ENCODE measurements at places on chromosomes 2 and 18.

- no peak overlapping the region for H3K4me3 ChIP-seq
- H3K27me3 ChIP-seq: no peaks in the 10 kb centered on the region
- DNase-seq: no peak
- H3K36me3 ChIP-seq: no peaks in the 10 kb centered on the region
- no peak overlapping the region for H3K27ac ChIP-seq
- H3K4me1 ChIP-seq: no peaks in the 10 kb centered on the region
Measured at GRCh38 chr2:149841396-149841795, 253.8 kb upstream of the MMADHC start.

GRCh38 chr2:65064728-65065552 is 8.7 kb downstream of the CEP68 start:
- H3K36me3 ChIP-seq: peaks cover 2% of the 10 kb centered on the region
- peak; percentile 62 for DNase-seq
- H3K4me3 ChIP-seq: no peak overlapping the region
- peaks cover 35% of the 10 kb centered on the region for H3K4me1 ChIP-seq
- H3K27ac ChIP-seq: peak overlapping the region; percentile 76

GRCh38 chr2:47016172-47016913 is 100.7 kb upstream of the MCFD2 start:
- no peaks in the 10 kb centered on the region for H3K27me3 ChIP-seq
- no peak overlapping the region for H3K4me3 ChIP-seq
- H3K27ac ChIP-seq: no peak overlapping the region
- H3K36me3 ChIP-seq: peaks cover 31% of the 10 kb centered on the region
- DNase-seq: no peak
- H3K4me1 ChIP-seq: no peaks in the 10 kb centered on the region

DNA sequence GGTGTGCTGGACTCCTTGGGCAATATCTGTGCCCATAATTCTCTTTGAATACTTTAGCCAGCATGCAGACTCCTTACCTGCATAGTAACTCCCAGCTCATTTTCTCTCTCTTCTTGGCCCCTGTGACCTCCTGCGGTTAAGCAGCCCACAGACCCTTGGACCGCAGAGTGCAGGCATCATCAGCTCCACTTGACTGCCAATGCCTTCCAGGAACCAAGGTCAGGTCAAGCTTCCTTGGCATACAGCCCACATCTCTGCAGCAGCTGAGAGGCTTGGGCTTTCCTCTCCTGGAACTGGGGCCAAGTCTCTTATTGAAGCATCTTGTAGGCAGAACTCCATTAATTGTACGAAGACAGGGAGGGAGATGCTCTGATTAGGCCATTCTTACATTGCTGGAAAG is 130.1 kb upstream of the PIEZO2 start:
- no peak overlapping the region for H3K27ac ChIP-seq
- no peaks in the 10 kb centered on the region for H3K36me3 ChIP-seq
- no peak overlapping the region for H3K4me3 ChIP-seq
- no peak for DNase-seq
- H3K27me3 ChIP-seq: no peaks in the 10 kb centered on the region

GRCh38 chr2:193743089-193743488 is 1548.4 kb upstream of the TMEFF2 start:
- H3K4me1 ChIP-seq: no peaks in the 10 kb centered on the region
- H3K27ac ChIP-seq: no peak overlapping the region
- no peaks in the 10 kb centered on the region for H3K36me3 ChIP-seq
- H3K4me3 ChIP-seq: no peak overlapping the region
- DNase-seq: no peak

- no peak overlapping the region for H3K4me3 ChIP-seq
- H3K27me3 ChIP-seq: peaks cover 33% of the 10 kb centered on the region
- H3K36me3 ChIP-seq: no peaks in the 10 kb centered on the region
- no peaks in the 10 kb centered on the region for H3K4me1 ChIP-seq
Measured at GRCh38 chr18:48260237-48260636, 148.9 kb downstream of the ZBTB7C start.
